Epithelial cell of prostate (primary cell): ENCODE measurements at places on chromosomes 2 and 18.

GRCh38 chr2:150303281-150303680, 184.2 kb downstream of the RND3 start:
- no peak for DNase-seq

DNA sequence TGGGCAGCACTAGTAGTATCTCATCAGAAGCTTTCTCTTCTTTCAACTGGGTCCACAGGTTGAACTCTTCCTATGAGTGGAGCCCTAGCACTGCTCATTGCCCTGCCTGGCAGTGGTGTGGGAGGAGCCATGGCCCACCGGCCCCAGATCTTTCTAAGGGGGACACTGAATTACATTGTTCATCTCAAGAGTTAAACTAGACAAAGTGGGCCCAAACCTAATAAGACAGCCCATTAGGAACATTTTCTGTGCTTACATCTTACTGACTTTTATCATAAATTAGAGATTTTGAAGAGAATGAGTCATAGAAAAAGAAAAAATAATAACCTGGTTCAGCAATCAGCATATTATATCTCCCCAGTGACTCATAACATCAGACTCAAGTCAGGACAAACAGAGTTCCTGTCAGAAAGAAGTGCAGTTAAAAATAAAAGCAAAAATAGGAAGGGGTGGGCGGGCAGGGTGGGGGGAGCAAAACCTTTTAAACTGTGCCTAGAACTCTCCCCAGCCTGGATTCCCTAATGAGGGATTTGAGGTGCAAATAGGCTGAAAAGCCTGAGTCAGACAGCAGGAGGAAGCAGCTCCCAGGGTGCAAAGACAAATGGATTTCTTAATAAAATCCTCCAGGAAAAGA, 161.6 kb upstream of the TRIB2 start:
- no peak for DNase-seq

DNA sequence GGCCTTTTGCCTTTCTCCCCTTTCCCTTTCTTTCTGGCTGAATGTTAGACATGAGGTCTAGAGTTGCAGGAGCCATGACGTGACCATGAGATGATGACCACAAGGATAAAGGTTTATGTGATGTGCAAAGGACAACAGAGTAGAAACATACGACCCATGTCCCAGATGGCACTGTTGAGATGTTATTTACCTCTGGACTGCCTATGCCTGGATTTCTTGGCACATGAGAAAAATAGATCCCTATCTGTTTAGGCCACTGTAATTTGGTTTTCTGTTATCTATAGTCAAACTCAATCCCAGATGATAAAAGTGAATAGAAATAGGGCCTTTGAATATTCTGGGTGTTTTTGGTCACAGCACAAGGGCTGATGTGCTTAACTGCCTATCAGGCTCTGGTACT, 58.8 kb downstream of the GDF7 start:
- no peak for DNase-seq

- DNase-seq: no peak
Measured at GRCh38 chr18:77995593-77995992, 745.9 kb downstream of the GALR1 start.

GRCh38 chr2:126644630-126645191, 11.2 kb upstream of the GYPC start:
- no peak for DNase-seq

DNA sequence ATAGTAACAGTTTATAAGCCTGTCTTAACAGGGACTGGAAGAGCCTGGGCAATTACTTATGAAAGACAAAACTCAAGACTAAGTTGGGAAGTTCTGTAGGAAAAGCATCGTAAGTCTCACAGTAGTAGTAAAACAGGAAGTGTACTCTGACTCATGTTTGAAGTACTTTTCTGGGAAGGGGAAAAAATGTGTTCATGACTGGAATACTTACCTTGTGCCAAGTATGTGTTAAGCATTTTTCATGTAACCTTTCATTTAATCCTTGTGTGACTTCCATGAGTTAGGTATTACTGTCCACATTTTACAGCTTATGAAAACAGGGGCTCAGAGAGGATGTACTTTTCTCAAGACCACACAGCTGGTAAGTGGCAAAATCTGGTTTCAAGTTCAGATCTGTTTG, 13.7 kb upstream of the SKOR2 start:
- DNase-seq: no peak

DNA sequence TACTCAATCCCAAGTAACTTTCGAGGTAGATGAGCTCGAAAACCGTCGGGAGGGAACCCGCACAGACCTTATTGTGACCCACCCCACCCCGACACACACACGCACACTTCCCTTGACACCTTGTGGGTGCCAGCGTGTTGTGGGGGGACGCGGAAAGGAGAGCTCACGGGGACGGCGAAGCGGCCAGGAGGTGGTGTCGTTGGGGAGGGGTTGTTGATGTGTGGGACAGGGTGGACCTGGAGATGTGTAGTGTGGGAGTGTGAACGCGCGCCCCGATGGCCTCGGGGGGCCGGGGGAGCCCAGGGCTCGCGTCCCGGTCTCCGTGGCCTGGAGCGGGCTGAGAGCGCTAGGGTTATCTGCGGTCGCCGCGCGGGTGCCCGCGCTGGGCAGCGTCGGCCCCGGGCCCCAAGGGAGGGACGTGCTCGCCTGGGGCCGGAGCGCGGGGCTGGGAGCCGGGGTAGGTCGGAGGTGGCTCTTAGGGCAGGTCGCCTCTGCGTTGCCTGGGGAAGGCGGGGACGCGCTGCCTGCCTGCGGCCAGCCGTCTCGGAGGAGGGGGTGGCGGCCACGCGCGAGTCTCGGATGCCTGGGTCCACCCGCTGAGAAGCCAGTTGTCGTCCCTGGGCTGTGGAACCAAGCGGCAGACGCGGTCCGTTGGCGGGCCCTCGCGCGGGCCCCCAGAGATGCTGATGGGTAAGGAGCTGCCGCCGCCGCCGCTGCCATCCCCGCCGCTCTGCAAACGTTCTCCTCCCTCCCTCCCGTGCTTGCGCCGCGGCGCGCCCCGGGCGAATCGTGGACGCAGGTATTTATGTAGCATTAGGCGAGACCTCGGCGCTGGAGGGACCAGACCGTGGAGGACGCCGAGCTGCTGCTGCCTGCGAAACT, 1.6 kb downstream of the KLHL29 start:
- no peak for DNase-seq

- no peak for DNase-seq
Measured at GRCh38 chr18:916562-916961, 11.9 kb downstream of the ADCYAP1 start.

DNA sequence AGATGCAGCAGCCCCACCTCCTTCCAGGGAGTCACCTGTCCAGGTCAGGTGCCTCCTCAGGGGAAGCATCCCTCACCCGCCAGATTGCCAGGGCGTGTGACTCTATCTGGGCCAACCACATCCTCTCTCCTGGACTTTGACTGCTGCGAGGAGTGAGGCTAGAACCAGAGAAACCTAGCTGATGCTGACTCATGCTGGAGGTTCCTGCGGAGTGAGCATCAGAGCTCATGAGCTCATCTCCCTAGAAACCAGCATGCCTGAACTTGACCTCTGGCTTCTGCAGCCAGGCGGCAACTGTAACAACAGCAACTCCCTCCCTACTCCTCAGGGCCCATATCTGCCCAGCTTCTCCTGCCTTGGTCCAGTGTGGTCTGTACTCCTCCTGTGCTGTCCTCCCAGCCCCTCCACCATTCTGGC, 28.3 kb upstream of the NT5DC4 start:
- peak; percentile 99 for DNase-seq

- no peak for DNase-seq
Measured at GRCh38 chr2:74448771-74449170, 6.1 kb upstream of the INO80B start.

DNA sequence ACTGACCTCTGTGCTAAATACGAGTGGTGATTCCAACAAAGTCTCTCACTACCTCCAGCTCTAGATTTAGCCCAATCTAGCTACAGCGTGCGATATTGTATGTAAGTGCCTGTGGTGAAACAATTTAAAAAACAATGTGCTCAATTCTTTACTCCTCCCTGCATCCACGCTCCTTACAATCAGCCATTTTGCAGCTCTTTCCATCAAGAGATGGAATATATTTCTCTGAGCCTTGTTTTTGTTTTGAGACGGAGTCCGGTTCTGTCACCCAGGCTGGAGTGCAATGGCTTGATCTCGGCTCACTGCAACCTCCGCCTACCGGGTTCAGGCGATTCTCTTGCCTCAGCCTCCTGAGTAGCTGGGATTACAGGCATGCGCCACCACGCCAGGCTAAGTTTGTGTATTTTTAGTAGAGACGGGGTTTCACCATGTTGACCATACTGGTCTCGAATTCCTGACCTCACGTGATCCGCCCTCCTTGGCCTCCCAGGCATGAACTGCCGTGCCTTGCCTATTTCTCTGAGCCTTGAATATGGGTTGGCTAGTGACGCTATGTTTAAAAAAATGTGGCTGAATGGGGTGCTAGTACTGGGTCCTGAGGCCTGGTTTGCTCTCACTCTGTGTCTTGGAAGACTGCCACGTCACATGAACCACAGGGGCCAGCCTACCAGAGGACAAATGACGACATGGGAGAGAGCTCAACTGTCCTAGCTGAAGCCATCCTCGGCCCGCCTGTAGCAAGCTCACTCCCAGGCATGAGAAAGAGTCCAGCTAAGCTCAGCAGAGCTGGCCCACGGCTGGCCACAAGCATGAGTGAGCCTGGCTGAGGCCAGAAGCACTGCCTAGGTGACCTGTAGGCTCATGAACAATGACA, 14.8 kb downstream of the WDFY1 start:
- DNase-seq: no peak

DNA sequence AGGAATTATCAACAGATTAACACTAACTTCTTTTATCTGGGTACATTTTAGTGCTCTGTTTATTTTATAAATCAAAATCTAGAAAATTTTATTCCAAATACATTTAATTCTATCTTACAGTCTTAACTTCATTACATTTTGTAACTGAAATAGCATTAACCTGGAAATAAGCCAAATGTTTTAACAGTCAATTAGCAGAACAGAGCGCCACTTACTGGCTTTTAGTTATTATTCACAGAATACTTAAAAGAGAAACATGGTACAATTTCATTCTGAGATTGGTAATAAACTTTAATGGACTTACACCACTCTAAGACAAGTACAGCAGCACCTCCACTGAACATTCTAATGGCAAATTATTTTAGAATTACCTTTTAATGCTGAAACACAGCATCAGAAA, 38.6 kb downstream of the SS18 start:
- no peak for DNase-seq

DNA sequence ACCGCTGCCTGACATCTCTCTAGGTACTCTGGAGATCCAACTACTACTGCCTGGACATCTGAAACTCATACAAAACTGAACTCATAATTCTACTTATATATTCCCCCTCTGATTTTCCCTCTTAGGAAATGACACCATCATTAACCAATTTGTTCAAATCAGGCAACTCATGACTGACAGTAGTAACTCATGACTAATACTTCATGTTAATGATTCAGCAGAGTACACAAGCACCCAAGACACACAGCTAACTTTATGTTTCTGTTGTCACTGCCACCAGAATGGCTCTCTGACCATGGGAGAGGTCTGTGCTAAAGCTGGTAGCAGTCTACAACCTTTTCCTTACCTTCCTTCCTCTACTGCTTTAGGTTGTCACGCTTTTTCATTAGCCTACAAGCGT, 91.1 kb downstream of the ITSN2 start:
- peak; percentile 27 for DNase-seq

DNA sequence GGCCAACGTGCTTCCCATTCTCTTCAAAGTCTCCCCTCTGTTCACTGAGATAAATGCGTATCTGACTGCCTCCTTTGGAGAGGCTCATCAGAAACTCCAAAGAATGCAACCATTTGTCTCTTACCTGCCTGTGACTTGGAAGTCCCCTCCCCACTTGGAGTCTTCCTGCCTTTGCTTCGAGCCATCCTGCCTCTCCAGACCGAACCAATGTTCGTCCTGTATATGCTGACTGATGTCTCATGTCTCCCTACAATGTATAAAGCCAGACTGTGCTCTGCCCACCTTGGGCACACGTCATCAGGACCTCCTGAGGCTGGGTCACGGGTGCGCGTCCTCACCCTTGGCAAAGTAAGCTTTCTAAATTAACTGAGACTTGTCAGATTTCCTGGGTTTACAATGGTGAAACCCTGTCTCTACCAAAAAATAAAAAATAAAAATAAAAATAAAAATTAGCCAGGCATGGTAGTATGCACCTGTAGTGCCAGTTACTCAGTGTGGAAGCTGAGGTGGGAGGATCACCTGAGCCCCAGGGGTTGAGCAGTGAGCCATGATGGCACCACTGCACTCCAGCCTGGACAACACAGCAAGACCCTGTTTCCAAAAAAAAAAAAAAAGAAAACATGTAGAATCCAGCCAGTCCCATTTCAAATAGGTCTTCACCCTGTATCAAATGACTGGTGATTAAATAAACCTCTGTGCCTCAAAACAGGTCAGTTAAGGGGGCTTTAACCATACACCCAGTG, 29.0 kb downstream of the HDLBP start:
- no peak for DNase-seq

DNA sequence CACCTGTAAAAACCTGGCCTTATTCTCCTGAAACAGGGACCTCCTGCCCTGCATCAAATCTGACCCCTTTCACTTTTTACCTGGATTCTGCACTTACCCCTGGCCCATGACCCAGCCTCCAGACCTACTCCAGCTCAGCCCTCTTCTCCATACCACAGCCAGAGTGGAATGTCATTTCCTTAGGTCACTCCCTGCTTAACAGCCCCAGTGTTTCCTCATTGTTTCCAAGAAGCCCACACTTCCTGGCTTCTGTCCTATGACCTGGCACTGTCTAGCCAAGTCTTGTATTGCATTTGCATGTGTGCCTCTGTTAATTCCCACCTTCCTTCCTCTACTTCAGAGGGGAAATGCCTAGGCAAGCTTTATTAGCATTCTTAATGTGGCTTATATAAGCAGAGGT, 51.4 kb upstream of the TRIB2 start:
- no peak for DNase-seq

- no peak for DNase-seq
Measured at GRCh38 chr2:10475221-10475722, 27.1 kb upstream of the ODC1 start.

- DNase-seq: no peak
Measured at GRCh38 chr2:47782381-47782670, 619 bp upstream of the MSH6 start.

- DNase-seq: no peak
Measured at GRCh38 chr2:233354500-233354924, 218 bp downstream of the DGKD start.

DNA sequence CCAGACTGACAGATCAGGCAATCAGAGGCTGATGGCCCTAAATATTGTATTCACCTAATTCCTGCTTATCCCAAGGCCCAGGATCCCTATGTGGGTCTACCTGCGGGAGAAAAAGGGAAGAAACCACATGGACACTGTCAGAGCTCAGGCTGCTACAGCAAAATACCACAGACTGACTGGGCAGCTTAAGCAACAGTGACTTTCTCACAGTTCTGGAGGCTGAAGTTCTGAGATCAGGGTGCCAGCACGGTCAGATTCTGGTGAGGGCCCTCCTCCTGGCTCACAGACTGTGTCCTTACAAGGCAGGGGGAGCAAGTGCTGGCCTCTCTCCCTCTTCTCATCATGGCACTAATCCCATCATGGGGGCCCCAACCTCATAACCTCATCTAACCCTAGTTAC, 181.7 kb downstream of the TMEM163 start:
- no peak for DNase-seq

DNA sequence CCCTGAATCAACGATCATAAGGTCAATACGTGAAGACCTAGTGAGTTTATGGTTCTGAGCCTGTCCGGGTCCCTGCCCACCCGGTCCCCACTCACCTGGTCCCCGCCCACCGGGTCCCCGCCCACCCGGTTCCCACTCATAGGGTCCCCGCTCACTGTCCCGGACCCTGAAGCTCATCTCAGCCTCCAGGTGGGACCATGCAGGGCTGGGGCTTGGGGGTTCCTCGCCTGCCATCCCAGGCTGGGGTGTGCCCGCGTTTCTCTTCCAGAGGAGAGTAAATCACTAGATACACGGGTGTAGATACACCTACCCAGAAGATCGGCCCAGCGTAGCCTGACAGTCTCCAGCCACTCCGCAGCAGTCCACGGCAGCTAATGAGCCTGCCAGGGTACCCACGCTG, 131.5 kb downstream of the MBP start:
- DNase-seq: no peak
